AG04449 (cell line): ENCODE measurements at places on chromosomes 2 and 18.

GRCh38 chr18:23994361-23994902 is 20.1 kb upstream of the TTC39C start:
- peak; percentile 77 for DNase-seq

DNA sequence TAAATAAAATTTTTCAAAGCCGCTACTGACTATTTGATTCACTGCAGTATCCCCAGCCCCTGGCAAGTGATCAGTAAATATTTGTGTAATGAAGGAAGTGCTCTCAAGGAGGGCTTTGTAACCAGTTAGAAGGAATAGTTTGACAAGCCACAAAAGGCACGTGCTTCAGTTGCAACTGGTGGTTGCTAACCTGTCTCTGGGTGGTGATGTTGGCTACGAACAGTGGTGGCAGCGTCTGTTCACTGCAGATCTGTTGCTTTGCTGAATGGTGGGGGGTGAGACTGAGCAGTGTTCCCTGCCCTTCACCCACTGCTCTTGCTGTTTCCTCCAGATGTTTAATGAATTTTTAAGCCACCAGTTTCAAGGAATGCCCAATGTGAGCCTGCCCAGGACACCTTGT is 73.9 kb upstream of the SIX2 start:
- DNase-seq = no peak

GRCh38 chr2:30271301-30271700 is 40.0 kb downstream of the LBH start:
- no peak for DNase-seq

DNA sequence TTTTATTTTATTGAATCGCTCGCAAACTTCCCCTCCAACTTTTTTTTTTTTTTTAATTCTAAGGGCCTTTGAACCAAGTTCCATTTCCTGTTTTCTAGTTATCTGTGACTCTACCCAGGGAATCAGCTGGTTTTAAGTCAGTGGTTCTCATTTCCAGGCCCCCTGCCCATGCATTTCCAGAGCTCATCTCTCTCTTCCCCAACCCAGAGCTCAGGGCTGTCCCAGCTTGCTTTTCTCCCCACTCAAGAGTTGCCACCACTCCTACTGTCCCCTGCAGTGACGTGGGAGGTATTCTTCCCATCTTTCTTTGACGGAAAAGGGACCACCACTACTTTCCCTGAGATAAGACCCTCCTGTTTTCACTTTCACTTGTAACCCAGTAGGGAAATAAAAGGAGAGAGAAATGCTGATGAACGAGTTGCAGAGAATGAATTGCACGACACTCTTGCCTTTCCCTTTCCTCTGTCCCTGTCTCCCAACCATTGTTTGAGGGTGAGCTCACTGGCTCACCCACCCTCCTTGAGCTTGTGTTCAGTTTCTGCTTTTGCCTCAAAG is 42.1 kb downstream of the TET3 start:
- no peak for DNase-seq

- no peak for DNase-seq
These were observed 143.4 kb downstream of the PPP1R1C start for GRCh38 chr2:182128821-182129707.

DNA sequence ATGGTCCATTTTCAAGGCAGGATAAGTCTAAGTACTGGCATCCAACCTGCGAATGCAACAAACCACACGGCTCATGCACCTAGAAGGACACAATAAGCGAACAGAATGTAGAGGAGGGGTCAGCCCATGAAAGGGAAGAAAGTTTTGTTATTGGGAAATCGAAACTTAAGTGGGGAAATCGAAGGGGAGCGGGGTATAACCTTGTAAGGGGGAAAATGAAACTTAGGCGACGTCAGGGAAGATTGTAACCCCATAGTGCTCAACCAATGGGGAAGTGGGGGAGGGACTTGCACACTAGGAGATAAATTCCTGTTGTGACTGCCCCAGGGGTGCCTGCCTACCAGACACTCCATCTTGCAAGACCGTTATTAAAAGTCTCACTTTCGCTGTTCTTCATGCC is 15.6 kb upstream of the OTOF start:
- no peak for DNase-seq

DNA sequence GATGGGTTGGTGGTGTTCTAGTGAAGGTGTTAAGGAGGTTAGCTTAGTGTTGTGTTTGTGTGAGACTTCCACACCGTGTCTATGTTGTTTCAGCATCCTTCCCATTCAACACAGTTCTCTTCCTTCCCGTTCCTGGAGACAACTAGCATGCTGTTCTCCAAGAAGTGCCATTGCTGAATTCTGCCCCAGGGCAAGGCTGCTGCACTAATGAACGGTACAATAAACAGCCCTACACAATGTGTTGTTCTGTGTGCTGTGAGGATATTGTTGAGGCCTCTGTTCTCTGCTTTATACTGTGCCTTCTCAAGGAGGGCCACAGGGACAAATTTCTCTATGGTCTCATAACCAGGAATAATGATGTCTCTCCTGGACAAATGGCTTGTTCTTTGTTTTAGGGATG is 39.8 kb upstream of the ZEB2 start:
- DNase-seq = no peak

- no peak for DNase-seq
These were observed 84.1 kb upstream of the NABP1 start for GRCh38 chr2:191593622-191594385.

GRCh38 chr2:99545604-99546003 is 55.8 kb upstream of the REV1 start:
- DNase-seq = no peak

DNA sequence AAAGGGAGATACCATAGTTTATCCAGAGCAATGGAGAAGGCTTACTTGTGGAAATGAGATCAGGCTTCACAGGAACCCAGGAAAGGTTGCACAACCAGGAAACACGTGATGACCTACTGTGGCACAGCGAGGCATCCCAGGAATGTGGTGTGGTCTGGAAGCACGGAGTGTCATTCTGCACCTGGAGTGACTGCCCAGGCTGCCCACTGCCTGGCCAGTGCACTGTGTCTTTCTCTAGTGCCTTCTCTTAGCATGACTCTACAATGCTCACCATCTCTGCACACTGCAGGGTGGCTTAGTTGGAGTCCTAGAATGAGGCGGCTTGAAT is 48.9 kb downstream of the CHST9 start:
- DNase-seq = no peak

- DNase-seq = no peak
These were observed 229.5 kb downstream of the FHOD3 start for GRCh38 chr18:36527051-36527450.

- DNase-seq = no peak
These were observed 4.0 kb downstream of the NEU4 start for GRCh38 chr2:241812730-241813643.
